ENCODE measurements at places on chromosomes 4 and X.

- no peak for DNase-seq
- H3K27ac ChIP-seq: no peak overlapping the region
- H3K36me3 ChIP-seq: no peaks in the 10 kb centered on the region
- H3K4me1 ChIP-seq: no peaks in the 10 kb centered on the region
- H3K4me3 ChIP-seq: no peak overlapping the region
Observed at GRCh38 chr4:152079543-152080293, 318.9 kb upstream of the GATB start.

DNA sequence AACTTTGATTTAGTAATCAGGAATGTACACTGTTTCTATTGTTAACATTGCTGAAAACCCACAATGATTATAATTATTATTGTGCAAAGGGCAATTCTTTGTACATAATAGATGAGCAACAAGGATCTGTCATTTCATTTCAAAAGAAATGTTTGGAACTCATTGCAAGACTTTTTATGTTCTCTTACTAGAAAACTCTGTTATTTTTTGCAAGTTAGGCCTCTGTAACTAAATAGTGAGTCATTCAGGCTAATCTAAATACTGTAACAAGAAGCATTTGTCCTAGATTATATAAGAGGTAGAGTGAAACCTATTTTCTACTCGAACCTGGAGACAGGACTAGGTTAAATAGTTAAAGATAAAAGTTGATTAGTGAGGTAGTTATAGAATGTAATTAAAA lies 93.2 kb upstream of the FAM47B start:
- H3K27me3 ChIP-seq: no peaks in the 10 kb centered on the region
- H3K4me1 ChIP-seq: peaks cover 5% of the 10 kb centered on the region
- no peak overlapping the region for H3K27ac ChIP-seq
- peak; percentile 67 for DNase-seq
- no peak overlapping the region for H3K4me3 ChIP-seq

- H3K27ac ChIP-seq: no peak overlapping the region
- no peaks in the 10 kb centered on the region for H3K4me1 ChIP-seq
- H3K27me3 ChIP-seq: no peaks in the 10 kb centered on the region
- no peak overlapping the region for H3K4me3 ChIP-seq
- H3K36me3 ChIP-seq: no peaks in the 10 kb centered on the region
Observed at GRCh38 chr4:3686753-3687152, 79.4 kb upstream of the ADRA2C start.

DNA sequence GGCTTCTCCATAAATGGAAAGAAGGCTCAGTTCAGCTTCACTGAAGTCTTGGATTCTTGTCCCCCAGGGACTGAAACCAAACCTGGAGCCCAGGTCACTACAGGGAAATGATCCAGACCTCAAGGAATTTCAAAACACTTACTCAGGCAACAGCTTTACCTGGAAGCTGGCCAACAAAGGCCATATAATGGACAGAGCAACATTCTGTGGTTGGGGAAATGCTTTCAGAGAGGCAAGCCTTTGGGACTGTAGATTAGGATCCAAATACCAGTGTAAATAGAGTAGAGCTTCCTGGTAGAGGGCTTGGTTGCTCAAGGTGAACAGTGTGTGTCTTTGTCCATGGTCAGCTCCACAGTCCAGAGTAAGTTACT lies 57.0 kb upstream of the PROM1 start:
- H3K27ac ChIP-seq: no peak overlapping the region
- no peaks in the 10 kb centered on the region for H3K27me3 ChIP-seq
- peak; percentile 73 for DNase-seq
- H3K4me1 ChIP-seq: peaks cover 3% of the 10 kb centered on the region

DNA sequence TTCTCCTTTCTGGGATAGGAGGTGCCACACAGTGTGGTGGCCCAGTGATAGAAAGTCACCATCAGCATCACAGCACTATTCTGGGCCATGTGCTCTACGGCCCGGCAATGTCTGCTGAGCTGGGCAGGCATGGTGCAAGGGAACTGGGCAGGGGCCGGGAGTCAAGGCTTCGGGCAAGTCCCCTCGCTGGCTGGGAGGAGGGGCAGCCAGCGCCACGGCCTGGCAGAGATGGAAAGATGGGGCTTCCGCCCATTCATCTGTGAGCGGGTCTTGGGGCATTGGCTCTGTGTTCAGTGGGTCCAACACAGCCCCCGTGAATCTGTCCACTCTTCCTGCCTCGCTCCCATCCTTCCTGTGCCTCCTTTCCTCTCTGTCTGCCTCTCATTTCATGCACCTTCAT lies 7.1 kb upstream of the ATP2B3 start:
- DNase-seq: no peak
- no peak overlapping the region for H3K4me3 ChIP-seq
- no peaks in the 10 kb centered on the region for H3K4me1 ChIP-seq
- no peaks in the 10 kb centered on the region for H3K36me3 ChIP-seq
- no peaks in the 10 kb centered on the region for H3K27me3 ChIP-seq

GRCh38 chr4:86938771-86939520 lies 4.1 kb downstream of the AFF1 start:
- H3K4me3 ChIP-seq: no peak overlapping the region
- H3K36me3 ChIP-seq: no peaks in the 10 kb centered on the region
- H3K4me1 ChIP-seq: peaks cover 2% of the 10 kb centered on the region
- no peak overlapping the region for H3K27ac ChIP-seq
- no peak for DNase-seq
- H3K27me3 ChIP-seq: no peaks in the 10 kb centered on the region

DNA sequence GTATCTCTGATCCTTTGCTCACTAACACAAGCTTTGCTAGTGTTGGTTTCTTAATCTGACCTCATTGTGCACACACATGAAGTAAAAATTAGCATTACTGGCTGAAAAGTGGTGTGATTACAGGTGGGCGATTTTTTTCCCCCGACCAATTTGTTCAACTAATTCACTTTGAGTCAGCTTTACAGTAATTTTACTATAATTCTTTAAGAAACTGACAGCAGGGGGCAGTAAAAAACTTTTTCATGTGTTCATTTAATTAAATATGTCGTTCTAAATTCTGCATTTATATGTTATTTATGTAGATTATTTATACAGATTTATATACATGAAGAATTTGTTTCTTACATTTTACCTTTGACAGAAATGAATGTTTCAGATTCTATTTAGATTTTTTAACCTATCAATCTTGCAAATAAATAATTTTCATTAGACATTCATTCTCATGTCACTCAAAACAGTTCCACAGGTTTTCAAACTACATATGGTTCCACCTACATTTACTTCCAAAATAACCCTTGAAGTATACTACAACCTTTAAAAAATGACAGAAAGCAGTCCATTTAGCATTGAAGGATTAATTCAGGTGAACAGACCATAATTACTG lies 17.5 kb downstream of the PALLD start:
- DNase-seq: peak; percentile 70
- no peaks in the 10 kb centered on the region for H3K36me3 ChIP-seq
- no peak overlapping the region for H3K4me3 ChIP-seq
- no peak overlapping the region for H3K27ac ChIP-seq
- no peaks in the 10 kb centered on the region for H3K27me3 ChIP-seq

DNA sequence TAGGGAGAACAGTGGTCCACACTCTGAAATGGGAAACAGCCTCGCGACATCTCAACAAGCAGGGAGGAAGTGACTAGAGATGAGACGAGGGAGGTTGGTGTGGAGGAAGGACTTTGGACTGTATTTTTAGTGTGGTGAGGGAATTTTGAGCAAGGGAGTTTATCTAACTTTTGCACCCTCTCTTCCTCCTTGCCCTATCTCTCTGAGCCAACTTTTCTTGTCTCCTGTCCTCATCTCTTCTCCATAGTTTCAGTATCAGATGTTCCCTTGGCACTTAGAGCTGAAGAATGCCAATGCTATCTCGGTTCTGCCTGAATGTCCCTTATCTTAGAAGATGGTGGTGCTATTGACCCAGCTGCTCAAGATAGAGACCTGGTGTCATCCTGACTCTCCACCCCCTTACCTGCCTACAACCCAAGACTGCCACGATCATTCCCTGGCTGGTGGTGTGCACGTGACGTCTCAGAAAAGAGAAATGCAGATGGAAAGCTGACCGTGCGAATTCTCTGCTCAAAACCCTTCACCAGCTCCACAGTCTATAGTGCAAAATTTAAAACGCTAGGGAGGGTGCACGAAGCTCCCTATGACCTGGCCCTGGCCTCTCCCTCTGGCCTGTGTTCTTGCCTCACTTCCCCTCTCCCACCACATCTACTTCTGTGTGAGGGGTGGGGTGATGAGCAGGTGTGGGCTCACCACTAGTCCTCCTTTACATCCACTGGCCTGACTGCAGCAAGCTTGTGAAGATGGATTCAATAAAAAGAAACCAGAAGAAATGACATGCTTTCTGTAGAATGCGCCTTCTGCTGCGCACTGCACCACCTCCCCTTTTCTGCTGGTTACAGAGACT lies 20.9 kb downstream of the MPP1 start:
- no peak overlapping the region for H3K4me3 ChIP-seq
- DNase-seq: no peak
- H3K27ac ChIP-seq: no peak overlapping the region
- no peaks in the 10 kb centered on the region for H3K36me3 ChIP-seq

- H3K36me3 ChIP-seq: no peaks in the 10 kb centered on the region
- no peak overlapping the region for H3K4me3 ChIP-seq
- peaks cover 7% of the 10 kb centered on the region for H3K27me3 ChIP-seq
- DNase-seq: no peak
- no peak overlapping the region for H3K27ac ChIP-seq
- no peaks in the 10 kb centered on the region for H3K4me1 ChIP-seq
Observed at GRCh38 chr4:152999346-153000075, 63.4 kb downstream of the FHDC1 start.

DNA sequence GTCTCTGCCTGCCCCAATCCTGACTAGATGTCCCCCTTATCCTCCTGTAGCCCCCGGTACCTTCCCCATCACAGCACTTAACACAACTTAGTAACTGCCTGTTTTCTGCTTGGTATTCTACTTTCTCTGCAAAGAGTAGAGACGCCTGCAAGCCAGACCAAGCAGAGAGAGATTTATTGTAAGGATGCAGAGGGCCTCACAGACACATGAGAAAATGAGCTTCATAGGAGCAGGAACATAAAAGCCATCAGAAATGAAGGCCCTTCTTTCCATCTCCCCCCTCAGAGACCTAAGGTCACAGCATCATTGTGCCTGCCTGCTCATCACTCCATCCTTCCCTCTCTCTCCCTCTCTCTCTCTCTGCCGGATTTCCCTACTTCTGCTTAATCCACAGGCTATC lies 305.7 kb upstream of the NOCT start:
- peaks cover 9% of the 10 kb centered on the region for H3K4me1 ChIP-seq
- no peaks in the 10 kb centered on the region for H3K36me3 ChIP-seq
- H3K27ac ChIP-seq: no peak overlapping the region
- no peaks in the 10 kb centered on the region for H3K27me3 ChIP-seq
- no peak overlapping the region for H3K4me3 ChIP-seq

- DNase-seq: no peak
- no peaks in the 10 kb centered on the region for H3K36me3 ChIP-seq
- no peak overlapping the region for H3K4me3 ChIP-seq
Observed at GRCh38 chr4:78781924-78782323, 5.8 kb downstream of the BMP2K start.

DNA sequence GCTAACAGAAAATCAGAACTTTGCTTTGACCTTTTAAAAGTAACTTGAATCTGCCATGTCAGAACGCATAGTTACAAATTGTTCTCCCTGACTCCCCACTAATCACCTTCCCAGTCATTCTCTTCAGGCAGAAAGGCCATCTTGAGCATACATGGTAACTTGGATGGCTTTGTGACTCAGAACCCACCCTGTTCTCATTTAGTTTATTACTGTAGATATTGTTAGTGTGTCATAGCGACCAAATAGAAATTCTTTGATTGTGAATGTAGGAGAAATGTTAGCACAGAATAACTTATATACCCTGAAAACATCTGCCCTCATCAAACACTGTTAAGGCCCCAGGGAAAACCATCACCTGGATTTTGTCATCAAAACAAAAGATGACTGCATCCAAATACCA lies 382.0 kb downstream of the MAGEB5 start:
- H3K4me1 ChIP-seq: no peaks in the 10 kb centered on the region
- no peak overlapping the region for H3K4me3 ChIP-seq
- no peak overlapping the region for H3K27ac ChIP-seq
- no peaks in the 10 kb centered on the region for H3K36me3 ChIP-seq
- H3K27me3 ChIP-seq: no peaks in the 10 kb centered on the region

GRCh38 chr4:140096921-140097320 lies 57.1 kb downstream of the MAML3 start:
- H3K36me3 ChIP-seq: no peaks in the 10 kb centered on the region
- peak overlapping the region; percentile 74 for H3K27ac ChIP-seq
- peaks cover 34% of the 10 kb centered on the region for H3K4me1 ChIP-seq
- DNase-seq: no peak
- H3K4me3 ChIP-seq: no peak overlapping the region
- no peaks in the 10 kb centered on the region for H3K27me3 ChIP-seq

GRCh38 chr4:95610061-95610569 lies 61.3 kb upstream of the UNC5C start:
- no peak for DNase-seq
- no peak overlapping the region for H3K27ac ChIP-seq
- no peaks in the 10 kb centered on the region for H3K27me3 ChIP-seq
- no peaks in the 10 kb centered on the region for H3K4me1 ChIP-seq
- no peak overlapping the region for H3K4me3 ChIP-seq
- H3K36me3 ChIP-seq: no peaks in the 10 kb centered on the region

GRCh38 chrX:19515615-19516105 lies 352 bp upstream of the MAP3K15 start:
- no peak overlapping the region for H3K4me3 ChIP-seq
- no peak overlapping the region for H3K27ac ChIP-seq
- no peaks in the 10 kb centered on the region for H3K27me3 ChIP-seq
- no peaks in the 10 kb centered on the region for H3K4me1 ChIP-seq

DNA sequence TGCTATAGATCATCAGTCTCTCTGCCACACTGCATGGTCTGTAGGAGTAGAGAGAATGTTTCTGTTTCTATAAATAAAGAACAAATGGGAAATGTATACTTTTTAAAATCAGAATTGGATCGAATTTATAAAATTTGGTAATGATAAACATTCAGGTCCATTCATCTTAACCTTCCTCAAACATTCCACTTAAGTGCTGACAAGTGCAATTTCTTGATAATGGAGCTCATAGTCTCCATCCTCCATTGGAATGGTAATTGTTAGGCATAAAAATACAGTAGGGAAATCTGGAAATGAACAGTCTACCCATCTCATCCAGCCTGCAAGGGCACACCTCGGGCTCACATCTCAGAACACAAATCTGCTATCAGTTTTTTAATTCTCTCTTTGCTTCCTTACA lies 122.6 kb upstream of the PACRGL start:
- no peak overlapping the region for H3K4me3 ChIP-seq
- H3K36me3 ChIP-seq: no peaks in the 10 kb centered on the region
- no peak overlapping the region for H3K27ac ChIP-seq
- H3K27me3 ChIP-seq: no peaks in the 10 kb centered on the region
- DNase-seq: no peak

DNA sequence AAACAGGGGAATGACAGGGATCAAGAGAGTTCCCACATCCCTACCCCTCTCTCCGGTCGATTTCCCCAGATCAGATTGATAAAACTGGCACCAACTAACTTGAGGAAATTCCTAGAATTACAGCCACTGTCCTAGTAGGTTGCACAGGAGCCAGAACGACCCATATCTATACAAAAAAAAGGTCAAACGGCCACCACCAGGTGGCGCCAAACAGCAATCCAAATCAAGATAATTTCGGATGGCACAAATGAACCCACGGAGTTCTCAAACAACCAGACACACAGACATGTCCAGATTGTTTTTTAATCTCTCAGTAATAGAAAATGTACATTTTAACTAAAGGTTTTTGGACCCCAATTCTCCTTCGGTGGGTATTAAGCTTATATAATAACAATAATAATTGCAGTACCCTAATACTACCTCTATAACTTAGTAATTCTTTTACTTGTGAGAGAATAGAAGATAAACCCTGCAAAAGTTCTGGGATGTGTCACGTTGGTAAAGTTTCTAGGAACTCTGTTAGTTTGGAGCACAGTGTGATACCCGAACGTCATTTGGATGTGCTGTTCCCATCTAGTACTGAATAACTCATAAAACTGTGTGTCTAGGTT lies 212.6 kb downstream of the SPOCK3 start:
- DNase-seq: peak; percentile 39
- no peak overlapping the region for H3K27ac ChIP-seq
- no peaks in the 10 kb centered on the region for H3K4me1 ChIP-seq

Data from fibroblast of lung (primary cell).